ENCODE measurements at places on chromosomes 4 and X. TPM values are rescaled to one million over a fixed set of nuclear protein-coding genes. Genes with fewer than 3 reads are reported as not detected.

HMX1 gene
- not detected for total RNA-seq

KLHL5 gene
- 62.7 TPM for total RNA-seq

SORCS2 gene
- total RNA-seq: 0.22 TPM

ENPP6 gene
- not detected for total RNA-seq

DGAT2L6 gene
- total RNA-seq: not detected

NUP62CL gene
- 14.8 TPM for total RNA-seq

DCAF4L1 gene
- not detected for total RNA-seq

FGD1 gene
- total RNA-seq: 10.2 TPM

FRMD7 gene
- not detected for total RNA-seq

ATP6AP2 gene
- 74.9 TPM for total RNA-seq

ATOH1 gene
- not detected for total RNA-seq
